Inflammatory macrophage (primary cell): ENCODE measurements at places on chromosomes 3 and 15.

- no peak for DNase-seq
These were observed 319.3 kb upstream of the CFAP20DC start for GRCh38 chr3:59368900-59369675.

GRCh38 chr3:49238274-49239127, 38.5 kb downstream of the C3orf62 start:
- peak; percentile 96 for DNase-seq

- DNase-seq = no peak
These were observed 946.0 kb downstream of the IGSF11 start for GRCh38 chr3:118088696-118089095.

- DNase-seq = no peak
These were observed 18.9 kb downstream of the SUMF1 start for GRCh38 chr3:4448187-4448586.

- no peak for DNase-seq
These were observed 115.0 kb downstream of the THSD4 start for GRCh38 chr15:71230303-71230702.

DNA sequence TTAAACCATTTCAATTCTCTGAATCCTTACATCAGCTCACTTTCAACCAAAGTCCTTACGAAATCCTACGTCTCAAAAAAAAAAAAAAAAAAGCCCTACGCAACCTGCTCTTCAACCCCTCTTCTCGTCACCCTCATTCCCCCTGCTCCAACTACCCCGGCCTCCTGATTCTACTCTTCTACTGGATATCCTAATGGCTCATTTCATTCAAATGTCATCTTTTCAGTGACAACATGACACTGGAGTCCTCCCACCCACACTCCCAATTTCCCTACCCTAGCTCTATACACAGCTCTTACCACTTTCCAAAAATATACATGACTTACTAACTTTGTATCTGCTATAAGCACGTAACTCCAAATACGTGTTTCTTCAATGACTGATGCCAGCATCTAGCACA, 11.5 kb downstream of the UBP1 start:
- peak; percentile 58 for DNase-seq

DNA sequence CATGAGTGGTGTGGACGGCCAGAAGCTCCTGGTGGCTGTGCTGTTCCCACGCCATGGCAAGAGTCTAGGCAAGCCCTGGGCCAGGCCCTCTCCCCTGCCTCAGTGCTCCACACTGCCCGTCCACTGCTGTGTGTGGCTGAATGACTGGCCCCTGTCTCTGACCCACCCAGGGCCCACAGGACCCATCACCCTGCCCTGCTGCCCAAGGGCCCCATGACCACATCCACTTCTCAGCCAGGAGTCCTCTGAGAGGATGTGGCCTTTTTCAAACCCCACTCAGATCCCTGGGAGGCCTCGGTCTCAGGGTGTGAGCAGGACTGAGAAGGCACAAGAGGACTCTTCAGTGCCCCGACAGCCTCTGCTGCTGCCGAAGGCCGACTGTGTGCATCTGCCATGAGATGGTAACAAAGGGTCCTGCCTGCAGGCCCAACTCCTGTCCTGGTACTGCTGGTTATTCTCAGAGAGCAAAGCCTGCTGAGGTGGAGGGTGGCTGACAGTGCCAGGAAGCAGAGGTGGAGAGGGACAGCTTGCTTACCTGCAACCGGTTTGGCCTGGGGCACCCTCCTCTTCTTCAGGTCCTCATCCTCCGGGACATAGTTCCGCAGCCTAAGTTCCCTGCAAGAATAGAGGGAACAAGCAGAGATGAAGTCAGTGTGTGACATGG, 47.5 kb downstream of the PTH1R start:
- DNase-seq = no peak

DNA sequence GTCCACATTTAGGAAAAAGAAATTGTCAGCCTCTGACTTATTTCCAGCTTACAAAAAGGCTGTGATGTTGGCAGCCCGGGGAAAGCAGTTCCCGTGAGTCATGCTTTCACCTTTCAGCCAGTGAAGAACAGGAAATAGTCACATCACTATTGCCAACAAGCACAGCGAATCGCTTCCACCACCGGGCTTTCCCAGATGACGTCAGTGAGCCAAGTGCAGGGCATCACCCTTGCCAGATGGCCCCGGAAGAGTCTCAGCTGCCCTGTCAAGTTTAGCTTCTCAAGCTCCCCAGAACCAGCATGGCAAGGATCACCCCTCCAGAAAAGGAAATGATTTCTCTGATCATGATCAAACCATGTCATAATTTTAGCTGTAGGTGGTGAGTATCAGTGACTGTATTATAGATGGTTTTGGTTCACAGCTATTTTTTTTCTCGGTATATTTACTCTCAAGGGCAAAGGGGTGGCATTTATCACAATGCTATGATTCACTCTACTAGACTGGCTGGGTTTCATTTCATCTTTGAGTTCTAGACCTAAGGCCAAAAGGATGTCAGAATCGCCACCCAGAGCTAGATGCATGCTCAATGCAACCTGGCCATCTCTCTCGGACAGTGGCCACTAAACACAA, 32.9 kb downstream of the B3GNT5 start:
- peak; percentile 95 for DNase-seq

DNA sequence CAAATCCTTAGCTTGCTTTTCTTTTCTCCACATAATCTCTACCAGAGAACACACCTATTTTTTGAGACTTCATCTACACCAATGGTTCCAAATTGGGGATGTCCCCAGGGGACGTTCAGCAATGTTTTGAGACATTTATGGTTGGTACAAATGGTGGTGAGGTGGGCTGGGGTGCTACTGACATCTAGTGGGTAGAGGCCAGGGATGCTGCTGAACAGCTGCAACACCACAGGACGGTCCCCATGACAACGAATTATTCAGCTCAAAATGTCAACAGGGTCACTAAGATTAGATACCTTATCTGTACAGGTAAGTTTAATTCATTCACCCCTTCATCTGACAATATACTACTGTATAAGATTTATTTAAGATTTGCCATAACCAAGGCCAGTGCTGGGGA, 14.4 kb downstream of the GK5 start:
- DNase-seq = no peak

DNA sequence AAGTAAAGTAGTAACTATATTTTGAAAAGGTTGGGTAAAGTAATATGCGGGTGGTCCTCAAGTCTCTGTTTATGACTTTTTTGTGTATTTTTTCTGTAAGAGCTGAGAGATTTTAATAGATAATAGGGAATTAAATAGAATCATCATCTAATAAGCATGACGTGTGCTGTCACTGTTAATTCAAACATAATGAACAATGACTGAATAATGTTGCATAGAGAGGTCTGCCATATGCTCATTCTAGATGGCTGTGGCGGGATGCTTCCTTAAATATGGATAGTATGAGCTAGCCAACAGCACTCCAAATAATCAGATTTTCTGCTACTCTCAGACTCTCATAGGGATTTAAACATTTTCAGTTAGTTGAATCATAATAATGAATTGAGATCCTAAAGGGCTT, 302.8 kb upstream of the RBMS3 start:
- no peak for DNase-seq

GRCh38 chr15:43103907-43104306, 1.9 kb downstream of the UBR1 start:
- DNase-seq = no peak

DNA sequence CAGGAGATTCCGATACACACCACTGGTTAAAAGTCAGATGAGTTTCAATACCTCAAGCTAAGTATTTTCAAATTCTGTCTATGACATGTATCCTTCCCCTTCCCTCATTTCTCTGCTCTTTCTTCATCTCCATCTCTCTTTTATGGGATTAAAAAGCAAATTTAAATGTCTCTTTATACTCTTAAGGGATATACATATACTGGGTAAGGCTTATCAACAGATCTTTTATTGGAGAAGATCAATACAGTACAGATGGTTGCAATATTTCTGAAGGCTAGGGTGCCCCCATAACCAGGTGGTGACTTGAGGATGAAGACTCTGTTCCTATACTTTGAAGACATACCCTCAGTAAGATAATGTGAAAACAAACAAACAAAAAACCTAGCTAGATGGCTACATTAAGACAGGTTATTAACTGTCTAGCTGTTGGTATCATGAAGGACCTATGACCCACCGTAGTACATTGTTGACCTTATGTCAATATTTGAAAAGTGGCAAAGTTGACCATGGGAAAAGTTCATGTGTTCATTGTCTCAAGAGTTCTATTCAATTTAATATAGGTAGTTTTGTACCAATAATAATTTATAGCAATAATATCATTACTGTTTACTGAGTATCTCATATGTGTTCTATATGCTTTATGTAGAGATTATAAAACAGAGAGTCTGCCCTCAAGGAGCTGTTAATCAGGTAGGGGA, 319.8 kb downstream of the LPP start:
- no peak for DNase-seq

GRCh38 chr3:195709676-195710085, 11.1 kb upstream of the MUC20 start:
- no peak for DNase-seq

GRCh38 chr3:185199671-185200070, 46.8 kb upstream of the C3orf70 start:
- DNase-seq = no peak

GRCh38 chr3:42123012-42123581, 31.9 kb downstream of the TRAK1 start:
- DNase-seq = no peak

- no peak for DNase-seq
These were observed 56.5 kb downstream of the VPS8 start for GRCh38 chr3:184868477-184868876.

DNA sequence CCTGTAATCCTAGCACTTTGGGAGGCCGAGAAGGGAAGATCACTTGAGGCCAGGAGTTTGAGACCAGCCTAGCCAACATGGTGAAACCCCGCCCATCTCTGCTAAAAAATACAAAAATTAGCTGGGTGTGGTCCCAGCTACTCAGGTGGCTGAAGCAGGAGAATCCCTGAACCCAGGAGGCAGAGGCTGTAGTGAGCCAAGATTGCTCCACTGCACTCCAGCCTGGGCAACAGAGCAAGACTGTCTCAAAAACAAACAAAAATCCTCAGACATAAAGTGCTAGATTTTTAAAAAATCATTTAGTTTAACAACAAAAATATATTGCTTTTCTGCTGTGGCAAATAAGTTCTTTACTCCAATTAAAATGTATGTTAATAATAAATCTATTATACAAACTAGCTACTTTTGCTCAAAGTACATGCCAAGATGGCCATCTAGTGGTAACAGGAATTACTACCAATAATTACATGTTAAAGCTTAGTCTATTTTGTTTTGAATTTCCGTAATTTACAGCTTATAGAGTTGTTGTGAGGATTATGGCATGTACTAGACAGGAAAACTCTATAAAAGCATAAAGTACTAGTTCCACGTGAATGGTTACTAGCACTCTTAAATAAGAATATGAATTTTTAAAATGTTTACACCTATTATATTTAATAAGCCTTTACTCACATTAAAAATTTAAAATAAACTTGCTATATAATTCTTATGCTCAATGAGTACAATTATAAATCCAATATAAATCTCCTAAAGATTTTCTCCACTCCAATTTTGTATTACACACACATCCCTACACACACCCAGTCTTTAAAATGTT, 39.0 kb downstream of the GABPB1 start:
- DNase-seq = peak; percentile 66

- DNase-seq = no peak
These were observed 8.5 kb upstream of the UBXN7 start for GRCh38 chr3:196440696-196441095.

GRCh38 chr3:45844616-45845015, 2.7 kb upstream of the LZTFL1 start:
- DNase-seq = peak; percentile 13

DNA sequence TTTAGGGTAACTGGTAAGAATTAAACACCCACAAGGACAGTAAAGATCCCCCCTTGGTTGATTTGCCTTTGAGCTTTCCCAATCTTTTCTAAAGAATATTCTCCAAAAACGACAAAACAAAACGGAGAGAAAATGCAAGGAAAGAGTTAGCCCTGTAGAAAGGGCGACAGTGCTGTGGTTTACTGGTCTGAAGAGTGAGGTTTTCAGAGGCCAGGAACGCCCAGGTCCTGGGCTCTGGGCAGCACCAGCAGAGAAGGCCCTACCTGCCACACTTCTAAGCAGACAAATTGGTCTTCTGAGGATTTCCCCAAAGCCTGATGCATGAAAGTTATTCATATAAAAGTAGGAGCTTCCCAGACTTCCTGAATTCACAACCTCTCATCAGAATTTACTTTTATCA, 119.3 kb downstream of the KCNMB2 start:
- DNase-seq = no peak

- no peak for DNase-seq
These were observed 150.5 kb downstream of the RSRC1 start for GRCh38 chr3:158260392-158260791.

DNA sequence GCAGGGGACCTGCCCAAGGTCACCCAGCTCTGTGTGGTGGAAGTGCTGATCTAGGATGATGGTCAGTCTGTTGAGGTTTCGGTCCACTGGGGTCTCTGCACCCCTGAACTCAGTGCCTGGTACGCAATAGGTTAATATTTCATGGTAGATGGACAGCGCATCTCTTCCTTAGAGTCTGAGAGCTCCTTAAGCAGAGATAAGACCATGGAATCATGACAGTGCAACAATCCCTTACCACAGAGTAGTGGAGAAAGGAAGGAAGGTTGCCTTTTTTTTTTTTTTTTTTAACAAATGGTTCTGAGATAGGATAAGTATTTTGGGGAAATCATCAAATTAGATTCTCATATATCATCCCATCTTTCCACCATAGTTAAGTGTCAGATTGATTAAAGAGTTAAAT, 79.8 kb upstream of the SLC6A1 start:
- no peak for DNase-seq

- peak; percentile 9 for DNase-seq
These were observed 4.8 kb upstream of the EPHB3 start for GRCh38 chr3:184556582-184557347.

GRCh38 chr3:71753701-71754609, at the start of gene GPR27:
TSS of gene GPR27 (plus strand) at chr3:71753855. CDS start at chr3:71754050, 195 bp downstream.
- DNase-seq = peak; percentile 32

DNA sequence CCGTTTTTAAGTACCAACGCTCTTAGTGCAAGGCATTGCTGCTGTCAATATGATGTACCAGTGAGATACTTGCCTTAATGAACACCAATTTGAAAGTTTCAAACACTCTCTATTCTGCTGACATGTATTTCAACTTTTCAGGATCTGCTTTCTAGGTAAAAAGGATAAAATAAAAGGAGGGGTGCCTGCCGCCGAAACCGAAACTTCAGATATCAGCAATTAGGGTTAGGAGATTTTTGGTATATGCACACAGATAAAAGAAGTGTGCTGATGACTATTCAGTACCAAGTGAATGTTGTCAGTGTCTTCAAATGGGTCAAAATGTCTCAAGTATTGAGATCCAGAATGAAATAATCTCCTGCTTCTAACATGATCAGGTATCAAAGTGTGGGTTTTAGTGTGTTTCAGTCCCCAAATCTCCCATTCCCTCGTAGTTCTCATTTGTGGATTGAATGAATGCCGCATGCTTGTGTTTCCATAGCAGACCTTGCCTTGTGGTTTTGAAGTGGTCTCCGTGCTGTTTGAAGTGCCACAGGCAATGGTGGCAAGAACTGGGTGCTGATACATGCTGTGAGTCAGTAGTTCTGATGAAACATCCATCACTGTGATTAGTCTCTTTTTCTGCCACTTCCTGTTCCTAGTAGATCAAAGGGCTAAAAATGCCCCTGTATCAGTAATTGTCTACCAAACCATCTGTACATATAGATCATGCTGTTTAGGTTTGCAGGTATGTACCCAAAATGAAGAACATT, 22.5 kb downstream of the CHST14 start:
- peak; percentile 56 for DNase-seq

GRCh38 chr15:91261345-91261744, 161.3 kb downstream of the SV2B start:
- DNase-seq = no peak

- peak; percentile 75 for DNase-seq
These were observed 183.8 kb upstream of the THBS1 start for GRCh38 chr15:39396979-39397615.
